SHP77 (cell line): ENCODE measurements at places on chromosomes 1 and 21.
A peak's percentile ranks its signal among the peaks of the same experiment; 100 is the strongest.

GRCh38 chr21:40717028-40717427, 129.9 kb downstream of the DSCAM start:
- DNase-seq: no peak

GRCh38 chr1:42977653-42978052, 19.0 kb upstream of the SLC2A1 start:
- no peak for DNase-seq

DNA sequence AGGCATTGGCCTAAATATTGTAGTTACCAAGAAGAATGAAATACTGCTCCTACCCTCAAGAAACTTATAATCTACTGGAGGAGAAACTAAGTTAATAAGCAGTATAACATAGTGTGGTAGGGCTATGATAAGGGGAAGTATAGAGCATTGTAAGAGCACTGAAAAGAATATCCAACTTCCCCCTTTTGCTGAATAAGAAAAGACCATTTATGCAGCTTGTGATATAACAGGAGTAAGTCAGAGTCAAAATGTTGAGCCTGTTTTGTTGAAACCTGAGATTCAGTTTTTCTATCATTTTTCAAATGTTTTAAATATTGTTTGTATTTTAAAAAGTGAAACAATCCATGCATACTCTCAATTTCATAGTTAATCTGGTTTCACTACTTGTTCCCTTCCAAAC, 48.3 kb upstream of the FCRL4 start:
- no peak for DNase-seq

DNA sequence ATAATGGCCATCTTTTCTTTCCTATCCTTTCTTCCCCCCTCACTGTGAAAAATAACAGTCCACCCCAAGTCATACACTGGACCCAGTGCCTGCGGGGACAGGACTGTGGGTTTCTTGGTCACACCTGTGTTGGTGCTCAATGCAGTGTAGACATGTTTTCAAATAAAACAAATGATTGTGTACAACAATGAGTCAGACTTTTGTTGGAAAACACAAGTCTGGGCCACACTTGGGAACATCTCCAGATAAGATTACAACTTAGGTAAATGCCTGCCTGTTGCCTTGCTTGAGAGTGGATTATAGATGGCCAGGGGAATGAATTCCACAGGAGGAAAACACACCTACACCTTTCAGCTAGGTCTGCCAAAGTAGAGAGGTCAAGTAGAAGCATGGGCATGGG, 34.1 kb downstream of the PDPN start:
- DNase-seq: no peak

- no peak for DNase-seq
These were observed 69.0 kb upstream of the HSD17B7 start for GRCh38 chr1:162721471-162721870.

DNA sequence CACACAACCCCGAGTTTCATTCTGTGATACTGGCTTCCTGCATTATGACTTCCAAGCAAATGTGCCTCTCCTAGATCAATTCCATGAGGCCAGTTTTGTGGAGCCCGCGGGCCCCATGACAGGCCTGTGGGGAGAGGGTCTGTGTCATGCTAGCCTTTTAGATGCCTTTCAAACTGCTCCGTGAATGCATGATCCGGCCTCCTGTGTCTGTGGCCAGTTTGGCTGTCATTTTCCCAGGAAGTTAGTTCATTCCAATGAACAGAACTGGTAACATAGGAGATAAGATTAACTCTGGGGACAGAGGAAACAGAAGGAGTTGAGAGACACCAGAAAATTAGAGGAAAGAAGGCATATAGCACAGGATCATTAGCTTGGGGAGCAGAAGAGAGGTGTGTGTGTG, 3.2 kb downstream of the FNDC7 start:
- no peak for DNase-seq

- DNase-seq: no peak
These were observed 34.1 kb downstream of the CFAP74 start for GRCh38 chr1:1969505-1969900.

GRCh38 chr1:217953922-217954321, 322.8 kb downstream of the SPATA17 start:
- no peak for DNase-seq

GRCh38 chr1:246703581-246703980, 20.6 kb upstream of the SCCPDH start:
- no peak for DNase-seq

GRCh38 chr1:1899266-1899966, 8.5 kb upstream of the GNB1 start:
- DNase-seq: peak; percentile 57

DNA sequence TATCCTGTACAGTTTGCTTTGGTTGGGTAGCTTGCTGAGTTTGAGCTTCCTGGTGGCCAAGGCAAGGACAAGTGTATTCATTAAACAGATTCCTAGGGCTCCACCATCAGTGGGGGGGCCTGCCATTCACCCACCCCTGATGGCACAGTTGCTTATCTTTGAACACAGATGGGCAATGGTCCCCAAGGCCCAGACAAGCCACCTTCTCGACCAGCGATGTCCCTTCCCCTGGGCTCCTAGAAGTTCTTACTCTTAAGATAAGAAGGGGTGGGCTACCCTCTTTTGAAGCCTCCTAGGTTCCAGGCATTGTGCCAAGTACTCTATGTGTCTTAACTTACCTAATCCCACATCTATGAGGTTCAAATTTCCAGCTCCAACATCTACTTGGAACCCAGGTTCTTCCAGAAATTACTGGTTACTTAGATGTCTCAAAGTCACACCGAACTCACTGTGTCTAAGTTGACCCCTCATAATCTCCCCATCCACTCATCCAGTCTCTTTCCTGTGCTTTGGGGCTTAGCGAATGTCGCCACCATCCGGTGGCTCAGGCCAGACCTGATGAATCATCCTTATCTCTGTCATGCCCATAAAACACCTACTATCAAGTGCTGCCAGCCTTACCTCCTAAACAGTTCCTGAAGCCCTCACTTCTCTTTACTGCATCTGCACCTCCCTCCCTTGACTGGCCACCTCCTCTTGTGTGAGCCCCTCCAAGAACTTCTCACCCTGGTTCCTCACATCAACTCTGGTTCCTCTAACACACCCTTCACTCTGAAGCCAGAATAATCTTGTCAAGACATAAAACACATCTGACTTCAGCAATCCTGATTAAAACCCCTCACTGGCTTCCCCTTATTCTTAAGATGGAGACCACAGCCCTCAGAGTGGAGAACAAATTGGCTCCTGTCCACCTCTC, 50.1 kb downstream of the KLHDC7A start:
- DNase-seq: peak; percentile 31

- no peak for DNase-seq
These were observed 22.0 kb upstream of the IFNAR1 start for GRCh38 chr21:33302796-33303195.

DNA sequence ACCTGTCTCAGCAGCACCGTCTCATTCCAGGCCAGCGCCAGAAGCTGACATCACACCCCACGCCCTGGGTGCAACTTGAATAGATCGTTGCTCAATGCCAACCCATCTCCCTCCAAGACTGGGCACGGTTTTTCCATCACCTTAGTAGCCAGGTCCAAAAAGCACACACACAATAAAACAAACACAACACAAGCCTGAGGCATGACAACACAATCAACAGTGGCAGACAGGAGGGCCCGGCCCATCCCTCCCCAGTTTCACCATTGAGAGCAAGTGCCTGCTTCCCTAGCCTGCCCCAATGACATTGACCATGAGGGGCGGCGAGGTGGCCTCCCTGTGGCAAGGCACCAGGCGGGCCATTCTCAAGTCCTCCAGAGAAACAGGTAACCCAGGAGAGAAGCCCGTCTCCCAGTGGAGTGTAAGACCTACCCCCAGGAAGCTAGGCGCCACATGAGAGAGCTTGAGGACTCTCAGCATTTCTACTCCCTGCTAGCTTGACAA, 2.7 kb downstream of the IFFO2 start:
- no peak for DNase-seq

GRCh38 chr21:43812957-43813655, 23.7 kb downstream of the RRP1 start:
- no peak for DNase-seq

DNA sequence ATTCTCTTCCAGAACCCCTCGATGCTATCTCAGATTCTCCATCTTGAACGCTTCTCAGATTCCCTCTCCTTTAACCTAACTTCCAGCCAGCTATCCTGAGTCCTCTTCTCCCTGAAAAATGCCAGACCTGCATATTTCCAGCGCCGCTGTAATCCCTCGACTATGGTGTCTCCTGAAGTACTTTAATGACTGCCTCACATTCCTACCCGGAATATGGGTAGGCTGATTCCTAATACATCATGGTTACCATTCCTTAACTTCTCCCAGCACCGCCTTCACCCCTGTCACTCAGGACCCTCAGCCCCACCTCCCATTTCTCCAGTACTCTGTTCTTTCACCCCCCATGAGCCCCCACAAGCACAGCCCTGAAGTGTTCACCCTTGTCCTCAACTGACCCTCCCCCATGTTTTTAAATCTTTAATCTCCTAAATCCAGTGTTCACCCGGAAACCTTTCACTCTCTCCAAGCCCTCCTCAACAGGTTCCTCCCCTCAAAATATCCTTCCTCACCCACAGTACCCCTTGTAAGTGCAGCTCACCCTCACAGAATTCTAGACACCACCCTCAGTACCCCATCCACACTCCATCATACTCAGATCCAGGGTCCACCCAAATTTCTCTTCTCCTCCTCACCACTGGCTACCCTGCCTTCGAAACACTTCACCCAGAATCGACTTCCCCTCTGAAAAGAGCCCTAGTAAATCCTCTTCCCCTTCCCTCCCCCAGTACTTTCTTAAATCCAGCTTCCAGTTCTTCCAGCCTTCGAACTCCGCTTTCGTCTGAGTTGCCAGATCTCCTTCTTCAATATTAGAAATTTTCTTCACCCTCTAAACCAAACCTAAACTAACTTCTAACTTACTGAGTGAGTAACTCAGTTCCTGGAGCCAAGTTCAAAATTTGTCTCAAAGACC, 922 bp downstream of the CPT2 start:
- no peak for DNase-seq

DNA sequence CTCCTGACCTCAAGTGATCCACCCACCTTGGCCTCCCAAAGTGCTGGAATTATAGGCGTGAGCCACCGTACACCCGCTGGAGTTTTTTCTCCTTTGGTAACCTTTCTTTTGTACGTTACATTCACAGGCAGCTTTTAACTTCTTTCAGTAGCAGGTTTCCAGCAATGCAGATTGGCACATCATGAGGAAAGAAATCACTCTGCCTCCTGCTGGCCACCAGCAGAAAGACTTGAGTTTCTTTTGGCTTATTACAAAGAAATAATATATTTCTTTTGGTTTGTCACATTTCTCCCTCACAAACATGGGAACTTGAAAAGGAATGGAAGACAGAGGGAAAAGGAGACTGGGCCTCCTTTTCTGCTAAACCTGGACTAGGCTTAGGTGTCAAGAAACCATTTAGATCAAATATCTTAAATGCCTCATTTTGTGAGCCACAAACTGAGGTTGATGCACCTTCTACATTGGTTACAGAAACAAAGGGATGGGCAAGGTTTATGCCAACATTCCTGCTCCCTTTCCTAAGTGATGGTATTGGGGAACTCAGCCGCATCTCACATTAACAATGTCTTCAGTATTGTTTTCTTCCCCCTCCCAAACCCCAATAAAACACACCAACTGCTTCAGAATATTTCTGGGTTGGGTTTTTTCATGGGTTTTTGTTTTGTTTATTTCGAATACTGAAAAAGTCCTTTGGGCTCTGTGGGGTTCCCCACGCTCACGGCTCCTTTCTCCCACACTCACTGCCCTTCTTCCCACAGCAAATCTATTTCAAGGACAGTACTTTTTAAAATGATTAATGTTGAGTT, 7.7 kb downstream of the ENSA start:
- DNase-seq: peak; percentile 55

- DNase-seq: peak; percentile 51
These were observed 240.0 kb downstream of the NUF2 start for GRCh38 chr1:163561580-163562295.

GRCh38 chr1:114318961-114319360, 165.3 kb upstream of the SYT6 start:
- no peak for DNase-seq

- no peak for DNase-seq
These were observed 18.3 kb downstream of the ATP2B4 start for GRCh38 chr1:203644661-203645510.

- DNase-seq: peak; percentile 87
These were observed 3.1 kb upstream of the SELENON start for GRCh38 chr1:25796811-25797458.

DNA sequence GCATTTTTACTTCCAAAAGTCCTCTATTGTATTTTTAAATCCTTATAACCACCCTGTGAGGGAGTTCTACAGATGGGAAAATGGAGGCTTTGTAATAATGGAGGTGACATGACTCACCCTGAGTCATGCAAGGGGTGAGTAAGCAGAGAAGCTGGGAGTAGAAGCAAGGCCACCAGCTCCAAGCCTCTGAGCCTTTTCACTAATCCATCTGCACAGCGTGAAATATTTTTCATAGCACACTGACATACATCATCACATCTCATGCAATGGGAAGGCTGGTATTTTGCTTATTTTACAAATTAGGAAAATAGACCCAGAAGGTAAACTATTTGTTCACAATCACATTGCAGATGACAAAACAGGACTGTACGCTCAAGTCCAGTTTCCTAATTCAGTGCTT, 96.9 kb downstream of the KCNH1 start:
- no peak for DNase-seq

GRCh38 chr1:209685821-209686220, 10.6 kb downstream of the G0S2 start:
- DNase-seq: no peak

DNA sequence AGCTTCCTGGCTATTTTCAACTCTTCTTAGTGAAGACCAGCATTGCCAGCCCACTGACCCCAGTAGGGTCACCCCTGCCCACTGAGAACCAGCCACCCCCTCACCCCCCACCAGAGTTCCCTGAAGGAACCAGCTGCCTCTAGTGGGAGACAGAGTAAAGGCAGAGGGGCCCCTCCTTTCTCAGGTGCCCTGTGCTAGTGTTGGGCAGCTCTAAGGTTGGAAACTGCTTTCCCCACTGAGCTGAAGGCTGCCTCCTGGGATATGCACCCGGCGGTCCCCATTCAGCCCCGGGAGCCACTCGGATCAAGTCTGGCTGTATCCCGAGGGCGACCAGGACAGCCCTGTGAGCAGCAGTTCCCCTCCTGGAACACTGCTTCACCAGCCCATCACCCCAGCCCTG, 111.0 kb downstream of the PGBD5 start:
- DNase-seq: no peak

- no peak for DNase-seq
These were observed 67.8 kb upstream of the LYPLAL1 start for GRCh38 chr1:219105893-219106292.

DNA sequence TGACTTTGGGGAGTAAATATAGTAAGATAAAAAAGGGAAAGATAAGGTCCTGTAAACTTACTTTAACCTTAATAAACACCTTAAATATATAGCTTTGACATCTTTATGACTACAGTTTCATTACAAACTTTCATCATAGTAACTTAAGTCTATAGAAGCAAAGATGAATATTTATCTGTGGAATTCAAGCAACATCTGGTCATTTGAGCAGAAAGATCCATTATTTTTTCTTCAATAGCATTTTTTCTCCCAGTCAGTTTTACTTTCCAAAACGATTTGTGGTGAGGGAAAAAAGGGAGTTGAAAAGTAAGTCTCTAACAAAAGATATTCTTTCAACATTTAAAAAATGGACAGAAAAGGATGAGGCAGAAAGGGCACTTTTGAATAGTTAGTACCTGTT, 69.0 kb downstream of the HMCN1 start:
- no peak for DNase-seq
